ENCODE measurements at places on chromosomes 3 and 15. TPM values are rescaled to one million over a fixed set of nuclear protein-coding genes. Genes with fewer than 3 reads are reported as not detected.
A peak's percentile ranks its signal among the peaks of the same experiment; 100 is the strongest.

TMC3 gene
- 0.05 TPM for total RNA-seq

DNA sequence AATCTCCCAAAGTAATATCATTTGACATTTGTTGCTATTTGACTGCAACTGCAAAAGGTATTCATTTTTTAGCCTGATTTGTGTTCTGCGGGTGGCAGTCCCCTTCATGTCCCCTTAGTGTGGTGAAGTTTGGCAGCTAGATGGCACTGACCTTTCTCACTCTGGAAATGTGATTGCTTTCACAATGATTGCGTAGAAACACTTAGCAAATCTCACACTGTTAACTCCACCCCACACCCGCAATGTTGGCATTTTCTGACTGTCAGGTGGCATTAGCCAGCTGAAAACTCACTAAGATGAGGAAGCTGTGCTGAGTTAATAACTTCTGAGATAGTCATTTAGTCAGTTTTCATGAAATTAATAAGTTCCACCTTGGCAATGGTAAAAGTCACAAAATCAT is 76.9 kb downstream of the TRIM69 start:
- no peak for DNase-seq

- no peak for DNase-seq
Measured at GRCh38 chr3:16609927-16610580, 4.8 kb upstream of the DAZL start.

GHSR gene
- not detected for total RNA-seq

- DNase-seq: no peak
Measured at GRCh38 chr3:77837456-77838025, 797.6 kb downstream of the ROBO2 start.

SKIL gene
- 84.1 TPM for total RNA-seq

GRCh38 chr15:25690673-25691543 is 172.2 kb downstream of the ATP10A start:
- no peak for DNase-seq

DNA sequence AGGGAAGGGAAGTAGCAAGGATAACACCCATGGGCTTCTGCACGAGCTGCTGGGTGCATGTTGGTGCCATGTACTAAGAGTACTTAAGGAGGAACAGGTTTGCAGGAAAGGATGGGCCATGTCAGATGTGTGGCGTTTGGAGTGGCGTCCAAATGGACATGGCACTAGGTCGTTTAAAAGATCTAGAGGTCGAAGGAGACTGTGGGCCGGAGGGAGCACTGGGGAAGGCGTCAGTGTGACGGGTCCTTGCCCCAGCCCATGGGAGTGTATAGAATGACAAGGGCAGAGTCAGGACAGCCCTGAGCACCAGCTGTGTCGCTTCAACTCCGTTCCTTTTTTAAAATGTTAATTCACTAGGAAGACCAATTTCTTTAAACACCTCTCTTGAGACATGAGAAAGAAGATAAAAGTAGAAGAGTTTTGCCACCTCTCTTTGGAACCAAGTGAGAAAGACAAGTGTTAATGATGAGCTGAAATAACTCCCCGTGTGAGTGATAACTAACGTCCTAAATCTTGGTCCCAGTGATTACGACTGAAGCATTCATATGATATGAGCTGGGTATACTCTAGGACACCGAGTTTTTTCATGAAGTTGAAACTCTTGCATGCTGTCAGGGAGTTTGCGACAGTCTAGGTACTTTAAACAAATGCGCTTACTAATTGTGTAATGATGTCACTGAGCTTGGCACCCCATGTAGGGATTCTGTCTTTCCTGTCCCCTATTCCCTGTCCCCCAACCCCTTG is 23.8 kb downstream of the LYSMD4 start:
- no peak for DNase-seq

- peak; percentile 38 for DNase-seq
Measured at GRCh38 chr15:22811640-22812039, 25.2 kb downstream of the NIPA1 start.

ACP3 gene
- total RNA-seq: not detected

TRPM1 gene
- total RNA-seq: 1.9 TPM

- DNase-seq: peak; percentile 56
Measured at GRCh38 chr15:91186904-91187656, 87.0 kb downstream of the SV2B start.

GRCh38 chr15:61474796-61475195 is 245.7 kb upstream of the RORA start:
- no peak for DNase-seq

PTH1R gene
- total RNA-seq: 0.85 TPM

GRCh38 chr15:38844736-38845135 is 280.1 kb upstream of the RASGRP1 start:
- peak; percentile 53 for DNase-seq

GRCh38 chr15:85089929-85090597 is 108.4 kb downstream of the PDE8A start:
- no peak for DNase-seq

DNA sequence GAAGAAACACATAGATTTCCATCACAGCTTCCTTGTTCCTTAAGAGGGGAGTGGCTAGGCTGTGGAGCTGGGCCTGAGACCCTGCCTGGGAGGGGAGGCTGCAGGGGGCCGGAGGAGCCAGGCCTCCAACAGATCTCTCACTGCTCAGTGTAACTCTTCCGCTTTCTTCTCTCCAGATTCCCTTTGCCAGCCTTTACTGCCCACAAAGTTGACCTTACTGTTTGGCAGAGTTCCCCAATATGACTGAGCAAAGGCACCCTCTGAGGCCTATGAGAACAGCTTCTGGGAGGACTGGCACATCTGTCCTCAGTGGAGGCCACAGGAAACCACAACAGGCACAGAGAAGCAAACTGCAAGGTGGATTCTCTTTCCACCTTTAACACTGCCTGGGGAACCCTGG is 38.1 kb downstream of the SLCO2A1 start:
- no peak for DNase-seq

- peak; percentile 41 for DNase-seq
Measured at GRCh38 chr3:38297947-38298711, 16.0 kb downstream of the SLC22A14 start.

GATM gene
- total RNA-seq: 0.34 TPM

- no peak for DNase-seq
Measured at GRCh38 chr3:187902041-187902471, 156.8 kb upstream of the BCL6 start.

- peak; percentile 57 for DNase-seq
Measured at GRCh38 chr3:98596541-98597500, 3.4 kb upstream of the CPOX start.

DNA sequence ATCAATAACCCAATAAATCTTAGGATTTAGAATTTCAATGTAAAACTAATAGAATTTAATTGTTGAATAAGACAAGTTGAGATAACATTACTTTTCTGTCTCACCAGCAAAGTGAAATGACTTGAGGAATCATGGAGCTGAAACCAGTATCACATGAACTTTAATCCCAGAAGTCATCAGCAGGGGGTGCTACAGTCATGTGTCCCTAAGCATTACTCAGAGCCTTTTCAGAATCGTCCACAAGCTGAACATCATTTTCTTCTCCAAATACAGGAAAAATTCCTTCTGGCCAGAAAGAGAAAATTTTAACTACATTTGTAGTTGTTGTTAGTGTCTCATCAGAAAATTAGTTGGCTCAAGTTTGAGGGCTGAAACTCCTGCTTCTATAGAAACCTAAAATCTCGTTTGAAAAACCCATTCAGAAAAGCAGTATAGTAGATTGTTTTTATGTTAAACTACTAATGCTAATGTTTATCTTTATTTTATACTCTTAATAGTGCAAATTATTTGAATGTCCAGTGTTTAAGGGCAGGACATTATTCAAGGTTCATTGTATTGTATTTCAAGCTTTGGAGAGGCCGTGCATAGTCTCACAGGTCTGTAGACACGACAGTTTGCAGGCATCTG is 384.1 kb downstream of the PLOD2 start:
- DNase-seq: peak; percentile 84

DNA sequence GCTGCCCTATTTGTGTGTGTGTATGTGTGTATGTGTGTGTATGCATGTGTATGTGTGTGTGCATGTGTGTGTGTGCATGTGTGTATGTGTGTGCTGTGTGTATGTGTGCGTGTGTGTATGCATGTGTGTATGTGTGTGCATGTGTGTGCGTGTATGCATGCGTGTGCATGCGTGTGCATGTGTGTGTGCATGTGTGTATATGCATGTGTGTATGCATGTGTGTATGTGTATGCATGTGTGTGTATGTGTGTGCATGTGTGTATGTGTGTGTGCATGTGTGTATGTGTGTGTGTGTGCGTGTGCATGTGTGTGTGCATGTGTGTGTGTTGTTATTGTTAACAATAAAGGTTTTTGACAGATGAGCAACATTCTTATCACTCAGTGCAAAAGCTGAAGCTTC is 110.8 kb upstream of the HES1 start:
- no peak for DNase-seq

GRCh38 chr3:47747558-47747957 is 34.1 kb downstream of the SMARCC1 start:
- no peak for DNase-seq

DNA sequence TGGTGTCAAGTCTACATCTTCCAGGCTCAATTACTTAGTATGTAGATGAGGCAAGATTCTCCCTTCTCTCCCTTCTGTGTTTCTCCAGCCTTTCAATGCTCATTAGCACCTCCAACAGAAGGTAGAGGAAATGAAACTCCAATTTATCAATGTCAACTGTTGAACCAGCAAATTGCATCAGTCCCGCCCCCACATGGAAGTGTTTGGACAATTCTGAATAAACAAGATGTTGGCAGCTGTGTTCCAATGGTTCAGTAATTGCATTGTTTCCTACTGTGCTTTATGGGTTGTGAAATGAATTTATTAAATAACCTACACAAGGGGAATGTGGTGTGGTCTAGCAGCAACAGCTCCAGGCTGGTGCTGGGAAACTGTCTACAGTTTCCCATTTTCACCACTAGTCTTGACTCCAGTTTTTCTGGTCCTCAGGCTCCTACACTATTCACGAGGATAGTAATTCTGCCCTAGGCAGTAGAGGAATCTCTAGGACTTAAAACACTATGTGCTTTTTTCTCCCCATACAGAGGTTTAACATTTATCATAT is 91.9 kb downstream of the MB21D2 start:
- peak; percentile 58 for DNase-seq

GRCh38 chr15:83918011-83918410 is 264.1 kb downstream of the ADAMTSL3 start:
- no peak for DNase-seq

BLOC1S6 gene
- total RNA-seq: 63.8 TPM

GRCh38 chr3:142226474-142226873 is 1.1 kb upstream of the GK5 start:
- peak; percentile 6 for DNase-seq

ATP13A5 gene
- total RNA-seq: not detected

CRABP1 gene
- not detected for total RNA-seq

DNA sequence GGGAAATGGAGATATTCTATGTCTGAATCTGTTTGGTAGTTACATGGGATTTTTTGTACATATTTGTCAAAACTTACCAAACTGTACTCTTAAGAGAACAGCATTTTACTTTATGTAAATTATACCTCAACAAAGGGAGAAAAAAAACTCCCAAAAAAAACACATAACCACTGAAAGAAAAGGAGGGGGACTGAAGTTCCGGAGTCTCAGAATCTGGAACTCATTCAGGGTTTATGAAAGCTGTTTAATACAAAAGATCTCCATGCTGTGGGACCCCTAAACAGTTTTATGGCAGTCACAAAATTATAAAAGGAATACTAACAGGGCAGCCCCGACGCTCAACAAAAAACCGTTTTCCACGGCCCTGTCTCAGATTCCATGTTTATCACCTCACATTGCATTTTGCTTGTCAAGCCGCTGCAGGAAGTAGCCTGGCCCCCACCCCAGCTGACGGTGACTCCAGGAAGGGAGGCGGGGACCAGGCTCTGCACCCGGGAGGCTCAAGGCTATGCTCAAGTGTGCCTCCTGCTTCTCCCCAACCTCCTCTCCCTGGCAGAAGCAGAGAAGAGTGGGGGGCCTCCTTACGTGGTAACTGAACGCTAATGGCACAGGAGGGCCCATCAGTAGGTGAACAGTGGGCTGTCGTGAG is 29.3 kb downstream of the RFT1 start:
- DNase-seq: no peak

- no peak for DNase-seq
Measured at GRCh38 chr3:182668974-182669373, 124.3 kb upstream of the ATP11B start.

RETNLB gene
- not detected for total RNA-seq

DNA sequence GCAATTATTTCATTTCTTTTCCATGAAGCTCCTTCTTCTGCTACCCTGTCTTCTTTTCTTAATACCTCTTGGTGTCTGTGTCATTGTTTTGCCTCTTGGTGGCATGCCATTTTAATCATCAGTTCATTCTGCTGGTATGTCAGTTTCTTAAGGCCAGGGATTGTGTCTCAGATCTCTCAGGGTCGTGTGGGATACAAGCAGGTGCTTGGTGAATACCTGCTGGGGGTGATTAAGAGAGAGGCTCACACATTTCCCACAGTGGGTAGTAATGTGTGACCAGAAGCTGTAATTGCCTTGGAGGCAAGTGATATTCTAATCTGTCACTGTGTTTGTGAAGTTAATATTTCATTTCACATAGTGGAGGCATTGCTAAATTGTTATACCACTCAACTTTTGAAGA is 361.4 kb upstream of the TRIM42 start:
- DNase-seq: no peak

GRCh38 chr3:164467007-164467406 is 611.3 kb downstream of the SI start:
- DNase-seq: no peak

- DNase-seq: no peak
Measured at GRCh38 chr3:60829058-60829457, 422.2 kb downstream of the FHIT start.

DNA sequence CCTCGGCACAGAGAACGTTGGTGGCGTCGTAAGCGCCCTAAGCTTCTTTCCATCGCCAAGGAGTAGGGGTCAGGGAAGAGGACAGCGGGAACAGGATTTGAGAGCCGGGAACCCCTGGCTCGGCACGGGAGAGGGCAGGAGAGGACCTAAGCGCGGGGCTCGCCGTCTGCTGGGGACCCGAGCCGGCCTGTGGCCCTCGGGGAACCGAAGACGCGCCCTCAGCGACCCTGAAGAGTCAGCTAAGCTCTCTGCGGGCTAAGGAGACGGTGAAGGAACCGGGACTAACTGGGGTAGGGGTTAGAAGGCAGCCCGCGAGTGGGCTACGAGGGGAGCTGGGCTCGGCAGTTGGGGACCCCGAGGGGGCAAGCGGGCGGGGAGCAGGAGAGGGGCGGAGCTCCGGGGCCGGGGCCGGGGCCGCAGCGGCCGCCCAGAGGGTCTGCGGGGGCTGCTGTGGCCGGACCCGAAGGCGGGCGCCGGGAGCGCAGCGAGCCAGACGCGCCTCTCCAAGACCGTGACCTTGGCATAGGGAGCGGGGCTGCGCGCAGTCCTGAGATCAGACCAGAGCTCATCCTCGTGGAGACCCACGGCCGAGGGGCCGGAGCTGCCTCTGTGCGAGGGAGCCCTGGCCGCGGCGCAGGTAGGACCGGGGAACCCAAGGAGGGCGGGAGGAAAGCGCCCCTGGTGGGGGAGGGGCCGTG is 574 bp downstream of the CASR start:
- no peak for DNase-seq
